Tibial artery (tissue), 4 donors: ENCODE measurements at places on chromosomes 12 and 14.

GRCh38 chr12:132138941-132139871 lies 4.9 kb downstream of the DDX51 start:
- peak; percentile 51 for DNase-seq

DNA sequence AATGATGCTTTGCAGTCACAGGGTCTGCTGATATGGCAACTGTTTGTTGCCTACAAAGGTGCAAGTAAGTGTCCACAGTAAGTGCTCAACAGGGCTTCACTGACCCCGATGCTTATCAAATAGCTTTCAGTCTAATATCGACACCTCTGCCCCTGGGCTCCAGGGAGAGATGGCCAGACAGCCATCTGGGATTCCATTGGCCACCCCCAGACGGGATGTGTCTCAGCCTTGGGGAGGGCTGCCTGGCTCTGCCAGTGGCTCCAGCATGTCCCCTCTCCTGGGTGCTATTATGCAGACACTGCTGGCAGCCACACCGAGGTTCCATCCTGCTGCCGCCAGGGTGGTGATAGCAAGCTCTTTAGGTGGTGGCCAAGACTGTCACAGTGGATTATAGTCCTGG lies 57.4 kb downstream of the DGLUCY start:
- DNase-seq, result no peak

DNA sequence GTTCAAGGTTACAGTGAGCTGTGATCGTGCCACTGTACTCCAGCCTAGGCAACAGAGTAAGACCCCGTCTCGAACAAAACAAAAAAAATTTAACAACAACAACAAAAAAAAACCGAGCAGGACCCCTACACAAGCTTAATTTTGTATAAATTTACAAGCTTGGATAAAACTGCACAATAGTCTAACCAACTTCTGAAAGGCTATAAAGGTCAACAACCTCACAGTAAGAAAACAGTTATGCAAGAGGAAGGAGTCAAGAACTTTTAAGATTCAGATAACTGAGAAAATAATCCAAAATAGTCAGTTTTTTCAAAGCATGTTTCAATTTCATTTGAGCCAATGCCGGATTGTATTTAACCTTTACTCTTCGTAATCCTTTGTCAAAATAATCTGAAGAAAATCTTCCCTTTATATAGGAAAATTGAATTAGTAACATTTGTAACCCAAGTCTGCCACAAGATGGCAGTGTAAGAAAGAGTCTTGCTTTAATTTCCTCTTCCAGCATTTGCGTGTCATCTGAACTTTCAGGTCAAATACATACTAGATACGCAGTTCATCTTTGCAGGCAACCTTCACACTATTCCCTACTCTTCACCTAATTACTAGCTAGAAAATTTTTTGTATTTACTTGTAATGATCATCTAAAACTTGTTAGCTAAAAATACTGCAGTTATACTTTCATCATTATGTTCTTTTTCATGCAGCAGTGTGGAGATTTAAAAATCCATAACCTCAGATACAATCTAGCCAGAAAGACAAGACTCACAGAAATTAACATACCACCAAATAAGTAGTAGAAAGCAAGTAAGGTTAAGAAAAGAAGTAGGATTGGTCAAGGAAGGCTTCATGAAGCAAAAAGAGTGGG lies 5.8 kb downstream of the CCNB1IP1 start:
- no peak for DNase-seq

- DNase-seq, result no peak
Observed at GRCh38 chr12:107457362-107457935, 228.2 kb upstream of the PWP1 start.

GRCh38 chr14:99744873-99745224 lies 48.4 kb upstream of the EML1 start:
- DNase-seq, result no peak

DNA sequence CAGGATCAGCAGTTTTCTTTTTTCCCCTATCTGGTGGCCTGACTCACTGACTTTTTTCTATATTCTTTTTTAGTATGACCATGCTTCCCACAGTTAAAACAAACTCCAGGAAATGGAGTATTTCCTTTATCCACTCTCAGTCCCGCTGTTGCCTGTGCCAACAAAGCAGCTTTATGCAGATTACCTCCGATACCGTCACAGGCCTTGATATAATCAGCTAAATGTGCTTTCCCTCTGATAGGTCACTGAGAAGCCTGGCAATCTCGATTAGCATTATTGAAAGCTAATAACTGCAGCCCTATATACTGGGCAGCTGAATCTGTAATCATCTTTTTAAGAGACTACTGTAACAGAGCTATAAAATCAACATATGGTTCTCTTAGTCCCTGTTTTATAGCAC lies 243.6 kb downstream of the KIF21A start:
- no peak for DNase-seq

GRCh38 chr14:22096514-22096895 lies 422.9 kb upstream of the OR4E1 start:
- no peak for DNase-seq
